ENCODE measurements at places on chromosomes 1 and 21.

- no peak for DNase-seq
These were observed 187.8 kb upstream of the JUN start for GRCh38 chr1:58971629-58972140.

DNA sequence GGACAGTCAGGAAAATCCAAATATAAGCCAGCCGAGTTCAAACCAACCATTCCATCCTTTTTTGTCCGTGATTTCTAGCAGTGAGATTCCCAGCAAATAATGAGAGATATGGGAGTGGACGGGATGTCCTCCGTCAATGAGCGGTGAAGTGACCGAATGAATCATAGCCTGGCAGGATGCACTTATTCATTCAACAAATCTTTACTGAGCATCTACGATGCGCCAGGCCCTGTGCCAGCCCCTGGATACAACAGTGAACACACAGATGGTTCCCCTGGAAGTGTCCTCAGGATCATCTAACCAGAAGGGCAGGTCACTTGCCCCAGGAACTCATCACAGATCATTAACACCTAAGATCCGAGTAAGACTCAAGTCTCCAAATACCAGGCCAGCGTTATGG, 8.2 kb upstream of the PLEKHA6 start:
- DNase-seq, result no peak

- DNase-seq, result no peak
These were observed 91.4 kb downstream of the NR5A2 start for GRCh38 chr1:200118779-200119505.

- no peak for DNase-seq
These were observed 23.8 kb downstream of the HIVEP3 start for GRCh38 chr1:41894808-41895483.

DNA sequence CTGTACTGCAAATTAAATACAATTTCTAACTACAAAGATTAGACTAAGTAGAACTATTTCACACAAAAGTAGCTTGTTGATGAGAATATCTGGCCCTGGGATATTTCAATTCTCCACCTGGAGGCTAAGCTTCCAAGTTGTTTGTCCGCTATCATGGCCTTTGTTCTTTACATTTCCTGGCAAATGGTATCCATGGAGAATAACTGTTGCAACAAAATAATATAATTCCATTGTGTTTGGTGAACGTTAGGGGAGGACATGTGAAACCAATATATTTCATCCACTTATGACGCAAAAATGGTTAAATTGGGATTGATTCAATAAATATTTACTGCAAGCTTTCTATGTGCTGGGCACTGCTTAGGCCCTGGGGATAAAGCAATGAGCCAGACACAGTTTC, 565.4 kb downstream of the PTPRC start:
- DNase-seq, result no peak

- no peak for DNase-seq
These were observed 58.0 kb downstream of the PUM1 start for GRCh38 chr1:31007462-31007991.

DNA sequence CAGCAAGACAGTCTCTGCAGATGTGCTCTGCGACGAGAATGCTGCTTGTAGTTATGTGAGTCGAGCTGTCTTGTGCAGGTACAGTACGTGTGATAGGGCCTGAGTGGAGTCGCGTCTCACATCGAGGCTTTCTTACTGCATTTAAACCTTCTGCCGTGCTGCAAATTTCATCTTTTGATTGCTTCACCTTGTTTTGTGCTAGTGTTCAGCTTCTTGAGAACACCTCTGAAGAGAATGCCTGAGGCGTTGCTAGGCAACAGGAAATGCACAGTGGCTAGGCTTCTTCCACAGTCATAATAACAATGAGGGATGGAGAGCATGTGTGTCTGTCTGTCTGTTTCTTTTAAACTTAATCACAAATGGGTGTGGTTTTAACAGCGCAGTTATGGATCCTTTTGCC, 52.9 kb downstream of the MRPS6 start:
- DNase-seq, result no peak

DNA sequence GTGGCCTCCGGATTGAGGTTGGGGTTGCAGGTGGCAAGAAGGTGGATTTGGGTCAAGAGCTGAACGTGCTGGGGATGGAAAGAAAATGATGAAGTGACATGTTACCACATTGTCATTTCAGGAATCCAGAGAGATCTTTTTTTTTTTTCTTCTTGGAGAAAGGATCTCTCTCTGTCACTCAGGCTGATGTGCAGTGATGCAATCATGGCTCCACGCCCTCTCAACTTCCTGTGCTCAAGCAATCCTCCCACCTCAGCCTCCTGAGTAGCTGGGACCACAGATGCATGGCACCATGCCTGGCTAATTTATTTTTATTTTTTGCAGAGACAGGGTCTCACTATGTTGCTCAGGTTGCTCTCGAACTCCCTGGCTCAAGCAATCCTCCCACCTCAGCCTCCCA, 80.6 kb downstream of the GON4L start:
- DNase-seq, result no peak

DNA sequence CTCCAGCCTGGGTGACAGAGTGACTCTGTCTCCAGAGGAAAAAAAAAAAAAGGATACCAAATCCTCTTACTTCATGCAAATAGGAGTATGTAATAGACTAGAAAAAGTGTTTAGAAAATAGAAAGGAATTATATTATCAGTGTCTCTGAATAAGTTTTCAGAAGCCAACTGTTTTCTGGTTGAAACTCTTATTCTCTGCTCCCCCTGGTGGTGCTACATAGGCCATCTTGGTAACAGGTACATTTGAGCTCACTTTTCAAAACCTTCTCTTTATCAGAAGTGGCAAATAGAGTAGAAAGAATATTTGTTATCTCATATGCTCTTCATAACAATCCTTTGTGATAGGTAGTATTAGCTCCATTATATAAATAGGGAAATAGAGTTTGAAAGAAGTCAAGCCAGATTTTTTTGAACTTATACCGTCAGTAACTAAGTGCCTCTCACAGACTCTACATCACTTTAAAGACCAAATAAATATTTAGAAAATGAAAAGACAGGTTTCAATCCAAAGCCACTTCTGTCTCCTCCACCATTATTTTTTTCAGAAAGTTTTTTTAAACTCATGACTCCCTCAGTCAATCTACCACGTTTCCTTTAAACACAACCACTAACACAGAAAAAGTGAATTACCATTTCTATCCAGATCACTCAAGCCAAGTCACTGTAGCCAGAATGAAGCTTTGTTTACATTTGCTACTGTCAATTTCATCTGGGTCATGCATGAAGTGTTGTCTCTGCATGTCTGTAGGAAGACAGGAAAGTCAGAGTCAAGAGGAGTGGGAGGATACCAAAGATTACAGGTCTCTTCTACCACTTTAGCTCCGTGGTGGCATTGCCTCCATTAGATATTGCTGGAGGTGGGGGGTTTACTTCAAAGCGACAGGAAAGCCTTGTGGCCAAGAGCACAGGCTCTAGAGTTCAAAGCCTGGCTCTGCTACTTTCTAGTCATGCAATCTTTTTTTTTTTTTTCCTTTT, 45.6 kb downstream of the IL23R start:
- peak; percentile 41 for DNase-seq

DNA sequence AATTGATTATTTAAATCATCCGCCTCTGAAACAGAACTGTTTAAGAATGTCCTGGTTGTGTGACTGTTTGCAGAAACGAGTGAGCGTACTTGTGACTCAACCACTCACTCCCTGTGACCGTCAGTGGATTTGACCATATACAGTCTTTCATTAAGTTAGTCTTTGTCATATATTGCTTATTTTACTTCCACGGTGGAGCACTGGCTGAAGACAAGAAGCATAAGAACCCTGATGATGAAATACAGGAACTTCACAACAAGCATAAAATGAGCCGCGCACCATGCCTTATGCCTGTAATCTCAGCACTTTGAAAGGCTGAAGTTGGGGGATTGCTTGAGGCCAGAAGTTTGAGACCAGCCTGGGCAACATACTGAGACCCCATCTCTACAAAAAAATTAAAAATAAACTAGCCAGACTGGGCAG, 194.0 kb downstream of the TOMM20 start:
- no peak for DNase-seq

DNA sequence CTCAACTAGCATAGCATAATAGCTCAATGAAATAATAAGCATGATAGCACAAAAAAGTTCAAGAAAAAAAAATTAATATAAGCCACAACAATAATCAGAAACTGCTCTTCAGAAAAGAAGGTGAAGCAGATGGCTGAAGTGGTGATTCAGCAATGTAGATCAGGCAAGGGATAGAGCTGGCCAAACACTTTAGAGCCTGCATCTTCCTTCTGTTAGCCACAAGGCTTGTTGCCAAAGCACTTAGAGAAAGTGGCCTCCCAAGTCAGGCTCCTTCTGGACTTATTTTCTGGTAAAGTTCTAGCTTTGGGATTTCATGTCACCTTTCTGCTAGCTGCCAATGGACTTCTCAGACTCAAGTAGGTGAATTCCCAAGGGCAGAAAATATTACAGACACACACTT, 60.3 kb upstream of the C1orf87 start:
- DNase-seq, result no peak

Data from stimulated activated CD4-positive, alpha-beta T cell treated with anti-CD3 and anti-CD28 coated beads, Interleukin-2, amount 100 ng/mL, for 24 hours (primary cell).